CD4-positive, CD25-positive, alpha-beta regulatory T cell (primary cell): ENCODE measurements at places on chromosomes 7 and 10. TPM values are rescaled to one million over a fixed set of nuclear protein-coding genes. Genes with fewer than 3 reads are reported as not detected.

Gene TLX1
- polyA plus RNA-seq: not detected

Gene FRMPD2
- polyA plus RNA-seq: not detected

Gene SLC13A4
- polyA plus RNA-seq: not detected

Gene EPO
- polyA plus RNA-seq: not detected

Gene CALU
- polyA plus RNA-seq: 23.9 TPM

Gene CLCN1
- not detected for polyA plus RNA-seq

Gene ANKRD30A
- not detected for polyA plus RNA-seq

Gene NODAL
- 0.09 TPM for polyA plus RNA-seq

Gene POT1
- polyA plus RNA-seq: 25.2 TPM

Gene POM121
- 8.9 TPM for polyA plus RNA-seq

Gene ELN
- polyA plus RNA-seq: not detected

Gene BAG3
- 8.0 TPM for polyA plus RNA-seq

Gene C7orf33
- polyA plus RNA-seq: not detected

Gene GIMAP4
- polyA plus RNA-seq: 402 TPM

Gene OR2A12
- not detected for polyA plus RNA-seq

Gene ADCYAP1R1
- polyA plus RNA-seq: not detected

Gene DDC
- polyA plus RNA-seq: not detected

Gene OPALIN
- polyA plus RNA-seq: not detected

Gene OPN1SW
- polyA plus RNA-seq: not detected

Gene NKX1-2
- polyA plus RNA-seq: not detected

Gene TUBB8
- polyA plus RNA-seq: not detected

Gene MOGAT3
- not detected for polyA plus RNA-seq

Gene GIMAP6
- 236 TPM for polyA plus RNA-seq

Gene HMX2
- not detected for polyA plus RNA-seq

Gene SMARCD3
- polyA plus RNA-seq: 4.4 TPM

Gene ZNF503
- not detected for polyA plus RNA-seq

Gene STEAP2
- polyA plus RNA-seq: not detected

Gene SAMD8
- 6.5 TPM for polyA plus RNA-seq

Gene WEE2
- polyA plus RNA-seq: not detected

Gene PCDH15
- polyA plus RNA-seq: not detected

Gene AMPH
- not detected for polyA plus RNA-seq

Gene TRIM74
- not detected for polyA plus RNA-seq

Gene FZD8
- not detected for polyA plus RNA-seq

Gene SLC29A3
- polyA plus RNA-seq: 9.4 TPM

Gene PRF1
- 130 TPM for polyA plus RNA-seq
